ENCODE measurements at places on chromosomes 13 and 19.

DNA sequence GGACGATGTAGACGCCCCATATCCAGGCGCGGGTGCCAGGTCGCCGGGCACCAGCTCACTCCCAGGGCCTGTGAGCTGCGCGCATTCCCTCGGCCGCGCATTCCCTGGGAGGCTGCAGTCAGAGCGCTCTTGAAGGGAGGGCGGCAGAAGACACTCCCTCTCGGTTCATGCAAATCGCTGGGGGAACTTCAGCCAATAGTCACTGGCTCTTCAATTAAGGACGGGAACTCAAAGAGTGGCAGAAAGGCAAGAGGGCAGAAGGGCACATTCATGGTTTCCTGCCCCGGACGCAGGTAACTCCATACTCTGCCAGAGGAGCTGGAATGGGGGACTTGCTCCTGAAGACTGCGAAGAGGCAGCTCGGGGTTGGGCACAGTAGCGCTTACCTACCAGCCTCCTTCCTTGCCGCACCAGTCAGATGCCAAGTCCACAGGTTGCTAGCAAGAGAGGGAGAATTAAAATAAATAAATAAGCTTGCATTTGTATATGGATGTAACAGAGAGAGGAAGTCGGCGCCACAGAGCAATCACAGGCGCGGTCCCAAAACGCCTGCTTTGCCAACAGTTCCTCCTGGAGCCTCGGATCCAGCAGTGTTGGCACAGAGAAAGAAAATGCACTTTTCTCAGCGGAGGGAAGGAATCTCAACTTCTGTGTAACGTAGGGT lies 459 bp downstream of the PCDH20 start:
- no peak for DNase-seq

GRCh38 chr13:48904668-48905290 lies 70.9 kb upstream of the FNDC3A start:
- no peak for DNase-seq

DNA sequence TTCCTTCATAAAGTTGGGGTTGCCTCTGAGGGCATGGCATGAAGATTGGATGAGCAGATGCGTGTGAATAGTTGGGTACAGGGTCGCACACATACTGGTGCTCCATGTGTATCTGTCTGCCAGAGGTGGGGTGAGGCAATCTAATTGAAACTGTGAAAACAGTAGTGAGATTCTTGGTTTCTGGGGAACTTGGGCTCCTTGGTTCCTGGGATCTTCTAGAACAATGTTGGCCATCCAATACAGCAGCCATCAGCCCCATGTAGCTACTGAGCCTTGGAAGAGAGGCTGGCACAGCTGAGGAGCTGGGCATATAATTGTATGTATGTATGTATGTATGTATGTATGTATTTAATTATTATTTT lies 616 bp downstream of the FCHO1 start:
- no peak for DNase-seq

GRCh38 chr13:31699650-31700049 lies 39.7 kb upstream of the RXFP2 start:
- no peak for DNase-seq

DNA sequence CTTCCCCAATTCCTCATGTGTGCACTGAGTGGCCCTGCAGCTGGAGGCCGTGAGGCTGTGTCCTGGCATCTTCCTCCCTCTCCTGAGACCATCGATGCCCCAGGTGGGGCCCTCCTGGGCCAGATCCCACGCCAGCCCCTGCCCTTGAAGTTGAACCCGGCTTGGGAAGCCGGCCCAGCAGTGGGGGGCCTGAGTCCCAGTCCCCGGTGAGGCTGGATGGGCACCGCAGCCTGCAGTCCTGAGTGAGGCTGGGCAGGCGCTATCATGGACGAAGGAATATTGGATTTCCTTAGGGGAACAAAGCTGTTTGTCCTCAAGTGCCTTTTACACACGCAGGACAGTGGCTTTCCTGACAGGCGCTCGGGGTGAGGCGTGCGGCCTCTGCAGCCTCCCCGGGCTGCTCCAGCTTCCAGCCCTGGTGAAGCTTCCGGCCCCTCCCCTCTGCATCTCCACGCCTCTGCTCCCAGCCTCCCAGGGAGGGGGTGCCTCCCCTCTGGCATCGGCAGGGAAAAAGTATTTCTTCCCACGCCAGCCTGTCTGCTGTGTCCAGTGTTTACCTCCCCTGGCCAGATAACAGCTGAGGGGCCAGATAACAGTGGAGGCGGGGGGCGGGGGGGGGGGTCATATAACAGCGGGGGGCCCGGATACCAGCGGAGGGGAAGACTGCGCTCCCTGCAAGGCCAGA lies 159.5 kb downstream of the KDM4B start:
- DNase-seq, result no peak
